ENCODE measurements at places on chromosomes 5 and 9.

- DNase-seq, result peak; percentile 58
Observed at GRCh38 chr5:76402251-76402885, 717 bp upstream of the IQGAP2 start.

- no peak for DNase-seq
Observed at GRCh38 chr9:89518466-89519365, 20.8 kb upstream of the SEMA4D start.

DNA sequence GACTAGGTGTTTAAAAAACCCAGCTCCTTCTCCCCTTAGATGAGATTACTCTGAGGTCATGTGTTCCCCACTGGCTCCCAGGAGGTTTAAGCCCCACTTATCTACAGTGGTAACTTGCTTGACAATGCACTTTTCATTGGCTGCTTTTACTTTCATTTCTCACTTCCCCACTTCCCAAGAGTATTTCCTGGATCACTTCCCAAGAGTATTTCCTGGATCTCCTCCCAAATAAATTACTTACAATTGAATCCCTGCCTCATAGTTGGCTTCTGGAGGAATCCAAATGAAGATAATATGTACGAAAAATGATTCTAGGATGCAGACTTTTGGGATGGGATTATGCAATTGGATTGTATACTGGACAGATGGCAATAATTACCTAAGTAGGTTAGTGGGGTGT, 47.1 kb upstream of the CHSY3 start:
- DNase-seq, result no peak

DNA sequence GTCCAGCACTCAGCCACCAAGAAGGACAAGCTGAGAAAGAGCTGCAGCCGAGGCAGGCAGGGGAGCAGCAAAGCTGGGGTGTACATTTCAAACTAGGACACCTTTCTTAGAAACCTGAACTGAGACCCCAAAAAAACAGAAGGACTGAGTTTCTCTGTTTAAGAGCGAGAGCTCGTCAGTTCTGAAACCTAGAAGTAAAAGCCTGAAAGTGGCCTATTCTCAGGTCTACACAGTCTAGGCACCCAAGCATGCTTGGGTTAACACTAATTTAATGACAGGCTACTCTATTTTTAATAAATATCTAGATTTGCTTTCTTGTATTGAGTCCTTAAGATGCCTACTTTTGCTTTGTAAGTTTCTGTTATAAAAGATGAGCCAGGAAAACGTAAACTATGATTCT, 49.0 kb upstream of the TLE4 start:
- no peak for DNase-seq

- no peak for DNase-seq
Observed at GRCh38 chr9:35397216-35397698, 92.7 kb upstream of the RUSC2 start.

GRCh38 chr5:136047858-136048257, 19.1 kb downstream of the TGFBI start:
- DNase-seq, result no peak

- no peak for DNase-seq
Observed at GRCh38 chr9:114286146-114286679, 36.7 kb upstream of the ORM1 start.

DNA sequence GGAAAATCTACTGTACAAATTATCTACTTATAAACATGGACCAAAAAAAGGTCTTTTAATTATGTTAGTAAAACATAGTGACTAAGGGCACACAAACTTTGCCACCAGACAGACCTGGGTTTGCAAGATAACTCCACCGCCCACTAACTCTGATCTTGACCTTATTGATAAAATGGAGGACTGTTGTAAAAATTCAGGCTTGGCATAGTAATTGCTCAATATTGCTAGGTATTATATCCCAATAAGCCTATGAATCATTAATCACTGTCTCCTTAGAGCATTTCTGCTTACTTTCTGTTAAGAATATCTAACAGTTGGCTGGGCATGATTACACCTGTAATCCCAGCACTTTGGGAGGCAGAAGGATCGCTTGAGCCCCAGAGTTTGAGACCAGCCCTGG, 3.8 kb downstream of the C9orf40 start:
- no peak for DNase-seq

DNA sequence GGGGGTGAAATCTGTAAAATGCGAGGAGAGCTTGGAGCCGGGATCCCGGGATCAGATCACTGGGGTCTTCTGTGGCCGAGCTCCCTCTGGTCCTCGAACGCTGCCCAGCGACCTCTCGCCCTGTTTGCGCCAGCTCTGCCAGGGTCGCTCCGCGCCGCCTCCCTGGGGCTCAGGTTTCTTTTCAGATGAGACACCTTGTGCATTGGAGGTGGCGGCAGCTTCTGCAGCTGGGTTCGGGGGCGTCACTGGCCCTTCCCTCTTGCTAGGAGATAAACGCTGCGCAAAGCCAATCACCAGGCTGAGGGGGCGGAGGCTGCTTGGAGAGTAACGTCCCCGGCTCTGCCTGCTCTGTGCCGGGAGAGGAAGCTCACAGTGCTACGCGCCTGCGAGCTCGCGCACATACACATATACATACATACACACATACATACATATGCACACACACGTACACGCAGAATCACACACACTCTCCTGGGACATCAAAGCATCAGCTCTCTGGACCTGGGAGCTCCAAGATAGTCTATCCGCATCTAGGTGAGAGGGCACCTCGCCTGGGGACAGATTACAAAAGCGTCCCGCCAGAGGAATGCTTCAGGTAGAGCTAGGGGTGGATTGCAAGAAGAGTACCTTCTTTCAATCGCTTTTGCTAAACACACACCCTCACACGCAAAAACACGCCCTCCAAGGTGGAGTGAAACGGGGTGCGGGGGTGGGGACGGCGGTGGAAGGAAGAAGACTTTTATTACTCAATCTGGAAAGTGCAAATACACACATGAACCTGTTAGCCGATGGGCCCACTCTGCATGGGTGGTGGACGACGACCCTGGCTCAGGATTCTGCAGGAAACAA, at the start of gene ST8SIA4:
ST8SIA4 (minus strand) TSS at position 244 of the 849 bp plus-strand sequence. CDS start 327 bp downstream, outside the sequence.
- peak; percentile 86 for DNase-seq

DNA sequence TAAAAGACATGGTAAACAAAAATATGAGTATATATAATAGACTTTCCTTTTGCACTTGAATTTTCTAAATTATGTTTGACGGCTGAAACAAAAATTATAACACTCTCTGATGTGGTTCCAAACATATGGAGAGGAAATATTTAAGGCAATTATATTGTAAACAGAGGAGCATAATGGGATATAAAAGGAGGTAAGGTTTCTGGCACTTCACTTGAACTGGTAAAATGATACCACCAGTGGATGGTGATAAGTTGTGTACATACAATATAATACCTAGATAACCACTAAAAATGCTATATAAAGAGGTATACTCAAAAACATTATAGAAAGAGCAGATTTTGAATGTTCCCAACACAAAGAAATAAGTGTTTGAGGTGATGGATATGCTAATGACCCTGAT, 192.9 kb upstream of the RAD23B start:
- no peak for DNase-seq

DNA sequence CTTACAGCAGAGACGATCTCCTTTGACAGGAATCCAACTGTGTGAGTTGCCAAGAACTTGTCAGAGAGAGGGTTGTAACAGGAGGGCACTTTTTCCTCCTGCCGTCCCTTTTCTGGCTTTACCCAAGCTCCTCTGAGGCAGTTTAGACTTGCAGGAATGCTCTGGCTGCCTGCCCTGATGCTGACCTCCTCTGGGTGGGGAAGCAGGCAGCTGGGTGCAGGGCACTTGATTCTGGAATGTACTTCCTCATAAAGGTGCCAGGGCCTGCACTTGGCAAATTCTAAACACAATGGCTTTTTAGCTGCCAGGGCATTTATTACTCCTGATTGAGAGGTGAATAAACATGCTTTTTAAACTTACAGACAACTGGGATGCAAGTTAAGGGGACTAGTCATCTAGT, 190.4 kb downstream of the EPB41L4A start:
- DNase-seq, result no peak

GRCh38 chr5:81604193-81604592, 146.7 kb downstream of the SSBP2 start:
- no peak for DNase-seq

GRCh38 chr9:91186632-91187108, 175.0 kb downstream of the AUH start:
- no peak for DNase-seq

- no peak for DNase-seq
Observed at GRCh38 chr5:168291342-168291963, at the start of gene WWC1. Gene WWC1, plus strand, starts transcription at chr5:168291645. Its CDS starts 508 bp downstream, at chr5:168292153.

- DNase-seq, result no peak
Observed at GRCh38 chr9:84519413-84519812, 150.1 kb upstream of the NTRK2 start.

DNA sequence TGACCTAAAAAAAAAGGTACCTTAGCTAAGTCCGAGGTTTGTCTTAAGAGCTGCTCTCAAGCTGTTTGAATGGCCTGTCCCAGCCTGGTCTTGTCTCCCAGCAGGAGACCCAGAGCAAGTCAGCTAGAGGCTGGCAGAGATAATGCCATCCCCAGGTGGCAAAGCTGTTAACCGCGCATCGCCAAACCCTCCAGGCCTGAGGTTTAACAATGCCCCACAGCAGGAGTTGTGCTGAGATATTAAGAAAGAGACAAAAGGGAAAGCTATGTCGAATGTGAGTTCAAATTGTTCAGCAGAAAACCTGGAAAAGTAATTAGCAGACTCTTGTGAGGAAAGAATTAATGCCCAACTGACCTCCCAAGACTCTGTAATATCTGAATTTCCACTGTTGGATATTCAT, 187.1 kb downstream of the FSTL4 start:
- DNase-seq, result no peak

DNA sequence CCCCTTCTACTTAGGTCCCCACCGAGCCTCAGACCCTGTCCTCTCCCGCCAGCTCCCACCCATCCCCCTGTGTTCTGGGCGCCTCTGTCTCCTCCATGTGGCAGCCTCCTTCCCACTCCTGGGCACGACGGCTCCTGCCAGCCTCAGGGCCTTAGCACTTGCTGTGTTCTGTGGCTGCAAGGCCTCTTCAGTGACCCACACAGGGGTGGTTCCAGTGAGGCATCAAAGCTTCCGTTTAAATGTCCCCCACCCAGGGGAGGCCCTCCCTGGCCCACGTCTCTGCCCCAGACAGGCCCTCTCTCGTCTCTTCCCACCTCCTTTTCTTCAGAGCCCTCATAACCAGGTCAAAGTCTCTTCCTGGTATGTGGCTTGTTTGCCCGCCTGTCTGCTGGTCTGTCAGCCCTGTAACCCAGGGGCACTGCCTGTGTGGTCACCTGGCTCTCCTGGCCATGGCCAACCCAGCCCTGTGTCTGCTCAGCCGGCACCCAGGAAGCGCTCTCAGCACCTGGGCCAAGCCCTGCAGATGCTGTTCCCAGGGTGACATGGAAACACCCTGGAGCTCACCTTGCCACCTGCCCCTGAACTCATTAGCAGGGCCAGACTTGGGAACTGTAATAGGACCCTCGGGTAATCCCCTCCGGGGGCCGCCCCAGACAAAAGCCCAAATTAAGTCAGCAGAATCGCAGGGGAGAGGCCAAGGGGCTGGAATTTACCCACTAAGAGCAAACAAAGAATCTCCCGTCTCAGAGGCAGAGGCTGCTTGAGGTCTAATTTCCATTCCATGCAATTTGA, 33.7 kb downstream of the LHX3 start:
- DNase-seq, result no peak

DNA sequence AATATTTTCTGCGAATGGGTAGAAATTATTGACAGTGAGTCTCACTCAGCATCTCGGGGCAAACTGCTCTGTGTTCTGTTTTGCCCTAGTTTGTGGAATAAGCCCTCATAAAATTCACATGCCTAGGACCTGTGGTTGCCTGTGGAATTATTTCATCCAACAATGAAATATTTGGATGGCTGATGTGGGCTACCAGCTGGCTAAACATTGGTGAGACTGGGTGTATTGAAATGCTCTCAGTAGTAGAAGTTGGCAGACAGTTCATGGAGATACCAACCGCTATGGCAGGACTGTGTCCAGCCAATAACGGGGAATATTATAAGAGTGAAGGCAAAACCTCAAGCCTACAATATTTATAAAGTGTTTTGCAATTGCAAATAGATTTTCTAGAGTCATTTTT, 344.1 kb upstream of the RPS23 start:
- DNase-seq, result no peak

GRCh38 chr9:130668196-130668595, 3.8 kb downstream of the PRDM12 start:
- DNase-seq, result no peak

GRCh38 chr5:59598547-59598874, 295.0 kb downstream of the PDE4D start:
- no peak for DNase-seq

DNA sequence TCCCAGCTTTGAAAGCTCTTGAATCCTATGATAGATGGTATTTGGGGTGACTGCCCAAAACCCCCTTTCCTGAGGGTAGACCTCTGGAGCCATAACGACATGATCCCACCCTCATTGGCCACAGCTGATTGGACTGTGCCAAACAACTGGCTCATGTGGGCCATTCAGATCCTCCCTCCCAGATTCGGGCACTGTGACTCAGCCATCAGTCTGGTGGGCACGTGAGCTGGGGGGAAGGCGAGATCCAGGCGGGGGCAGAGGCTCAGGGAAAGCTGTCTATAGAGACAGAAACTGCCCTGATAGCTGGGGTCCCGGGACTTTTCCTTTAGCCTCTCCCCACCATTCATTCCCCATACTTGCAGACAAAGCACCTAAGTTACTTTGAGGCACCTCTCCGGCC, 15.1 kb upstream of the NCS1 start:
- DNase-seq, result no peak
